ENCODE measurements at places on chromosomes 11 and 22.
A peak's percentile ranks its signal among the peaks of the same experiment; 100 is the strongest.

GRCh38 chr22:45987136-45987861 is 10.3 kb upstream of the WNT7B start:
- no peak for DNase-seq
- H3K27me3 ChIP-seq = no peaks in the 10 kb centered on the region
- H3K4me1 ChIP-seq = no peaks in the 10 kb centered on the region

DNA sequence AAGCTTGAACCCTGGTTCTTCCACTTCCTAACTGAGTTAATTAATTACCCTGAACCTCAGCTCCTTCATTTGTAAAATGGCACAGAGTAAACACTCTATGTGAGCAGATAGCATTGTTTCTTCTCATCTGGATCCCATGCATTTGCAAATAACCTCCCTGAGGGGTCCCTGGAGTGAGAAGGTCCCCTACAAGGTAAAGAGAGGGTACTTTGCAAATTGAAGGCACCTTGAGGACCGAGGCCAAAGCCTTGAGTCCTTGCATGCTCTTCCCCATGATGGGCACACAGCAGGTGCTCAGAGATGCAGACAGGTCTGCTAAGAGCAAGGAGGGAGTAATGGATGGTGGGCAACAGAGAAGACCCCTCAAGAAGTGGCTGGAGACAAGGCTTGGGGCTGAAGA is 33.2 kb downstream of the OTOG start:
- no peaks in the 10 kb centered on the region for H3K27me3 ChIP-seq

GRCh38 chr11:36743039-36743438 is 145.0 kb upstream of the RAG2 start:
- H3K27me3 ChIP-seq = no peaks in the 10 kb centered on the region
- no peaks in the 10 kb centered on the region for H3K4me1 ChIP-seq
- H3K36me3 ChIP-seq = no peaks in the 10 kb centered on the region
- H3K27ac ChIP-seq = no peak overlapping the region
- H3K4me3 ChIP-seq = no peak overlapping the region

DNA sequence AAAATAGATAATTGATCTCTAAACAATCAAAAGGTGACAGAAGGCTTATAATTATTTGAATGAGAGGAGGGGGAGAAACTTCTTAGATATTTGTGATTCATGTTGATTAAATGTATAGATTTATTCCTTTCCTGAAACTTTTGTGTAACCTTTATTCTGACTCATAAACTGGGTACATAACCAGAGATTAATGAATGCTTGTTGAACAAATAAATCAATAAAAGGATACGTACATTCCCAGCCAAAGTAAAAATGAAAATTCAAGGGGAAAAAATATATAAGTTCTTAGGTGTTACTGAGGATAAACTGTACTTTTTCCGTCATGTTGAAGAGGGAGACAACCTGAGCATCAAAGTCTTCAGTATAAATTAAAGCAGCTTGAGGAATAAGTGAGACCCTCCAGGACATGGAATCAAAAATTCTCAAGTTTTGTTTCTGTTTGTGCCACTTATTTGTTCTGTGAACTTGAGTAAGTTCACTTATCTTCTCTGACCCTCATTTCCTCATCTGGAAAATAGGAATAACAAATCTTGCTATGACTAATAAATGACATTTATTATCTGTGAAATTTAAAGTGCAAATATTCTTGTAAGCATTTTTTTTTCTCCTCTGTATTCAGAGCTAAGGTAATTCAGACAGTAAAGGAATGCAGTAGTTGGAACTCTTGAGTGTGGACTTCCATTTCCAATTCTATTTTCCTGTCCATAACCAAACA is 195.4 kb downstream of the METTL15 start:
- no peak overlapping the region for H3K4me3 ChIP-seq
- no peak for DNase-seq
- H3K36me3 ChIP-seq = no peaks in the 10 kb centered on the region

- H3K4me1 ChIP-seq = peaks cover 22% of the 10 kb centered on the region
- no peak for DNase-seq
- peak overlapping the region; percentile 86 for H3K4me3 ChIP-seq
- peaks cover 28% of the 10 kb centered on the region for H3K36me3 ChIP-seq
- H3K27me3 ChIP-seq = no peaks in the 10 kb centered on the region
Observed at GRCh38 chr22:36480941-36481392, 473 bp downstream of the TXN2 start.

GRCh38 chr11:100383357-100383865 is 303.7 kb upstream of the ARHGAP42 start:
- H3K27me3 ChIP-seq = no peaks in the 10 kb centered on the region
- DNase-seq = no peak
- no peaks in the 10 kb centered on the region for H3K4me1 ChIP-seq
- H3K36me3 ChIP-seq = no peaks in the 10 kb centered on the region
- no peak overlapping the region for H3K4me3 ChIP-seq

- H3K27me3 ChIP-seq = no peaks in the 10 kb centered on the region
- H3K27ac ChIP-seq = no peak overlapping the region
- no peak for DNase-seq
- no peaks in the 10 kb centered on the region for H3K4me1 ChIP-seq
- H3K4me3 ChIP-seq = no peak overlapping the region
- H3K36me3 ChIP-seq = no peaks in the 10 kb centered on the region
Observed at GRCh38 chr22:48464246-48464645, 1363.4 kb downstream of the BRD1 start.

DNA sequence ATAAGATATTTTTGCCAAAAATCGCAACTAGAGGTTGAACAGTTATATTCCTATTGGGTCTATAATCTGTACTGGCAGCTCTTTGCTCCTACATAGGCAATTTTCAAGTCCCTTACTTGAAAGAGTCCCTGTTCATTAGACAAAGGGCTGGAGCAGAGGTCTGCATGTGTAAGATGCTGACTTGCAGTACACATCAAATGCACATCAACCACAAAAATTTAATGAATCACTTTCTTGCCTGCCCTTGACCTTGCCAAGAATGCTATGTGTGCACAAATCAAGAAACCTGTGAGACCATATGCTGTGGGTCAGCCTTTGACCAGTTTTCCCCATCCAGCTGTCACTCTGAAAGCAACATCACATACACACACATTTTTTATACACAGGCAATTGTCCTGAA is 661.5 kb downstream of the LRRC4C start:
- H3K27ac ChIP-seq = no peak overlapping the region
- H3K36me3 ChIP-seq = no peaks in the 10 kb centered on the region
- no peak for DNase-seq
- no peaks in the 10 kb centered on the region for H3K27me3 ChIP-seq
- H3K4me3 ChIP-seq = no peak overlapping the region
- H3K4me1 ChIP-seq = no peaks in the 10 kb centered on the region

DNA sequence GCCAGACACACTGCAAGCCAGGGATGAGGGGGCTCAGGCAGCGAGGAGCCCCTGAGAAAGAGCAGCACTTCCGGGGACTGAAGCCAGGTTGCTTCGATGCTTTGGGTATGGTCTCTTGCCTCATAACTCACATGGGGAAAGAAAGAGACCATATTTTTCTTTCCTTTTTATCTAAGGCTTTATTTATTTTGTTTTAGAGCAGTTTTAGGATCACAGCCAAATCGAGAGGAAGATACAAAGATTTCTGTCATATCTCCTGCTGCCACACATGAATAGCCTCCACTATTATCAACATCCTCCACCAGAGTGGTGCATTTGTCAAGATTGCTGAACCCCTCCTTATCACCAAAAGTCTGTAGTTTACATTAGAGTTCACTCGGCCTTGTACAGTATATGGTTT is 24.3 kb upstream of the ADSL start:
- H3K27ac ChIP-seq = no peak overlapping the region
- no peaks in the 10 kb centered on the region for H3K27me3 ChIP-seq
- DNase-seq = no peak

GRCh38 chr11:134410766-134411165 is 1.3 kb downstream of the B3GAT1 start:
- H3K4me1 ChIP-seq = peaks cover 18% of the 10 kb centered on the region
- no peaks in the 10 kb centered on the region for H3K36me3 ChIP-seq
- no peak overlapping the region for H3K27ac ChIP-seq
- H3K27me3 ChIP-seq = peaks cover 8% of the 10 kb centered on the region
- DNase-seq = no peak

DNA sequence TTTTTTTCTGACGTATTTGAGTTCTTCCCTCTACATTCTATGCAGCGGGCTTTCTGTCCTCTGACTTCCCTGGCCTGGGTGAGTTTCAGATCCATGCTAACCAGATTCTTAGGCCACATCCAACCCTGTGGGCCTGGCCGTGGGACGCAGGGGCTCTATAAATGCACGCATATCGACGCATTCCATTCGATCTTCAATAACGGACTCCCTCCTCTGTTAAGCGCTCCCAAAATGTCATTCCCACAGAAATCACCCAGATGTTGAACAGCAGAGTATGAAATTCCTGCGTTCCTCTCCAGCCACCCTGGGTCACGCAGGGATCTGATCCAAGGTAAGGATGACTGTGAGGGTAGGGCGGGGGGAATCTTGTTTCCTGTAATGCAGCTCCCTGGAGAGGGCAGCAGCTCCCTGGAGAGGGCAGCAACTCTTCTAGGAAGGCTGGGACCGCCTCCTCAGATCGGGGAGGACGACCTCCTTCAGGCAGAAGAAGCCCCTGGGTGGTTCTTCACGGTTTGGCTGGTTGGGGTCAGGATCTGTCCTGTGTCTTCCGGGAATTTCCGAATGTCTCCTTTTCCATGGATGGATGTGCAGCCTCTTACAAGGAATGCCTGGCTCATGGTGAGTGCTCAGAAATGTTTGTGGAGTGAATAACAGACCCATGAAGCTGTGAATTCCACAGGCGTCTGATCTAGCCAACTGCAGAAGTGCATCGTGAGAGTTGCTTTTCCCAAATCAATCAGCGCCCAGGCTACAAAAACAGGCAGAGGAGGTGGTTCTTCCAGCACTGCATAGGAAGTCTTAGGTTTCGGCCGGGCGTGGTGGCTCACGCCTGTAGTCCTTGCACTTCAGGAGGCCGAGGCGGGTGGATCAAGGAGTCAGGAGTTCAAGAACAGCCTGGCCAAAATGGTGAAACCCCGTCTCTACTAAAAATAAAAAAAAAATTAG is 12.2 kb downstream of the MRGPRD start:
- peaks cover 36% of the 10 kb centered on the region for H3K4me1 ChIP-seq
- H3K4me3 ChIP-seq = no peak overlapping the region
- no peaks in the 10 kb centered on the region for H3K27me3 ChIP-seq
- DNase-seq = no peak

- no peak for DNase-seq
- no peaks in the 10 kb centered on the region for H3K4me1 ChIP-seq
- no peak overlapping the region for H3K4me3 ChIP-seq
Observed at GRCh38 chr11:8784954-8785353, 102.4 kb downstream of the RPL27A start.

- no peaks in the 10 kb centered on the region for H3K4me1 ChIP-seq
- no peak overlapping the region for H3K4me3 ChIP-seq
- H3K27ac ChIP-seq = no peak overlapping the region
- no peaks in the 10 kb centered on the region for H3K27me3 ChIP-seq
Observed at GRCh38 chr11:40602866-40603552, 856.4 kb downstream of the LRRC4C start.

DNA sequence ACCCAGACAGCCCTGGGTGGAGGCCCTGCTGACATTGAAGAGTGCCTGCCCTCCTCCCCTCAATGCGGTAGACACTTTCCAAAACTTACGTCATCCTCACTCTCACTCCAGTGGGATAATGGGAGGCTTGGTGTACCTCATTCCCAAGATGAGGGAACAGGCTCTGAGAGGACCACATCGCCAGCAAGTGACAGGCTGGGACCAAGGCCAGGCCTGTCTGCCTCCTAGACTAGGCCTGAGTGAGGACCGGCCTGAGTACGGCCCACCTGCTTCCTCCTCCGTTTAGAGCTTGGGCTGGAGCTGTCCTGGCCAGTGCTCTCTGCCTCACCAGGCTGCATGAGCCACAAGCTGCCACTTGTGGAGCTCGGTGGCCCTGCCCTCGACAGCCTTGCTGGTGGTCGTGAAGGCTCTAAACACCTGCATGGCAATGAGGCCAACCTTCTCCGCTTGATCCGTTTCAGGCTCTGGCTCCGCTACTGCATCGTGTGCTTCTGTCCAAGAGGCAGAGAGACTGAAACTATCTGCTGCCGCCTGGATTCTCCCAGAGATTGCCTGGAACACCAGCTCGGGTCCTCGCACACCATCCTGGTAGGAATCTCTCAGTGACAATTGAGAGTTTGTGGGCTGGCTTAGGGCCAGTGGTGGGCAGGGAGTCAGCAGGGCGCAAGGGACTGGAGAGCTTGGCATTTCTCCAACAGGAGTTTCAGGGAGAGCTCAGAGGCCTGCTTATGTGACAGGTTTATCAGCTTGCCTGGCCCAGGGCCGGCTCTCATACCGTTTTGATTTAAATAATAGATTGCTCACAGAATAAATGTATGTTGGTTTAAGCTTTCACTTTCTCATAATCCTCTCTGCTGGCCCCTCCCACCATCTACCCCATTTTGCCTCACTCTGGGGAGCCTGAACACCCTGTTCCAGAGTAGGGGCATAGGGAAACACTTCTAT is 9.4 kb downstream of the LRRC75B start:
- no peaks in the 10 kb centered on the region for H3K27me3 ChIP-seq
- no peaks in the 10 kb centered on the region for H3K36me3 ChIP-seq
- no peaks in the 10 kb centered on the region for H3K4me1 ChIP-seq
- DNase-seq = no peak
- H3K4me3 ChIP-seq = no peak overlapping the region
- H3K27ac ChIP-seq = no peak overlapping the region

DNA sequence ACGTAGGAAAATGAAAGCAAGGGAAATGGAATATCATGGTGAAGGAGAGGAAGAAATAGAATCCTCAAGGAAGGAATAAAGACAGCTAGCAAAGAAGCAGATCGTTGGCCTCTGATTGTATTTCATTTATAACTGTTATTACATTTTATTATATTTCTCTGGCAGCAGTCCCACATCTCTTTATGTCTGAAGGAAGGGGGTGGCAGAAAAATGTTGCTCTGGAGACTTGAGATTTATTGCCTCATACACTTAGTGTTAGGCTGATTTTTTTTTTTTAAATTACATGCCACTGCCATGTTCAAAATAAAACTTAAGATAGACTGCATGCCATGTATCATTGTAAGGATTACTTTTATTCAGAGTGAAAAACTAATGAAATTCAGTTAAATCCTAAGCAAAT is 971.7 kb upstream of the CHORDC1 start:
- H3K27ac ChIP-seq = no peak overlapping the region
- no peaks in the 10 kb centered on the region for H3K36me3 ChIP-seq
- H3K27me3 ChIP-seq = no peaks in the 10 kb centered on the region
- H3K4me3 ChIP-seq = no peak overlapping the region

DNA sequence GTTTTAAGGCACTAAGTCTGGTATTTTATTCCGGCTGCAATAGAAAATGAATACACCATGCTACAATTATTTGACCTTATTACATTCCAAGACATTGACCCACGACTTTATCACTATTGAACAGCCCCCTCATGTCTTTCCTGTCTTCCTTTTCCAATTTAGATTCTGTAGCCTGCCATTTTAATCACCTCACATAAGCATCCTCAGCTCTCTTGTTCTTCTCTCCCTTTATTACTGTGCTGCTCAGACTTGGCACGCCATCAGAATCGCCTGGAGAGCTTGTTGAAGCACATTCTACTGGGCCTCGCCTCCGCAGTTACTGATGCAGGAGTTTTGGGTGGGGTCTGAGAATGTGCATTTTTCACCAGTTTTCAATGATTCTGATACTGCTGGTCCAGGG is 38.7 kb upstream of the SWAP70 start:
- H3K36me3 ChIP-seq = no peaks in the 10 kb centered on the region
- no peak for DNase-seq
- H3K4me3 ChIP-seq = no peak overlapping the region

Data from CD4-positive, alpha-beta memory T cell (primary cell).